Activated T-cell treated with anti-CD3 and anti-CD28 coated beads, Interleukin-2, amount 50 U/mL, for 72 hours (primary cell): ENCODE measurements at places on chromosomes 11 and 22. TPM values are rescaled to one million over a fixed set of nuclear protein-coding genes. Genes with fewer than 3 reads are reported as not detected.

DNA sequence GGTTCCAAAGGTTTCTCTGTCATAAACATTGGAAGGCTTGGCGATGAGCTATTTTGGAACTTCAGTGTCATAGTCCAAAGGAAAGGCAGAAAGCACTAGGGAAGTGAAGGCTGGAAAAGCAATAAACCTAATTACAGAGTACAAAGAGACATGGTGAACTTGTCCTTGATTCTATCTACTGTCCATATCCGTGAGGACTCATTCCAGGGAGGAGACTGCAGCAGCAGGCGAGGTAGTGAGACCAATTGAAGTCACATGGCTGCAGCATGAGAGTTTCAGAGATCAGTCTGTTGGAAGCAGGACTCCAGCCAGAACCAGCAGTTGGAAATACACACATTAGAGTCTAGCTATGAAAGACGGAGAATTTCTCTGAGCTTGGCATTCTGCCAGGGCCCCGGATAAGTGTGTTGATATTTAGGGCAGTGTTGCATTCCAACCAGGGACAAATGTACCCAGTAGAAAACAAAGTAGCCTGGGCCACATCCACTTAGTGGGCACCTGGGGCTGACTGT, 54.1 kb upstream of the ARHGAP42 start:
- H3K4me3 ChIP-seq: no peak overlapping the region
- no peaks in the 10 kb centered on the region for H3K27me3 ChIP-seq
- H3K27ac ChIP-seq: no peak overlapping the region
- no peak for DNase-seq
- no peaks in the 10 kb centered on the region for H3K36me3 ChIP-seq
- no peaks in the 10 kb centered on the region for H3K4me1 ChIP-seq

DNA sequence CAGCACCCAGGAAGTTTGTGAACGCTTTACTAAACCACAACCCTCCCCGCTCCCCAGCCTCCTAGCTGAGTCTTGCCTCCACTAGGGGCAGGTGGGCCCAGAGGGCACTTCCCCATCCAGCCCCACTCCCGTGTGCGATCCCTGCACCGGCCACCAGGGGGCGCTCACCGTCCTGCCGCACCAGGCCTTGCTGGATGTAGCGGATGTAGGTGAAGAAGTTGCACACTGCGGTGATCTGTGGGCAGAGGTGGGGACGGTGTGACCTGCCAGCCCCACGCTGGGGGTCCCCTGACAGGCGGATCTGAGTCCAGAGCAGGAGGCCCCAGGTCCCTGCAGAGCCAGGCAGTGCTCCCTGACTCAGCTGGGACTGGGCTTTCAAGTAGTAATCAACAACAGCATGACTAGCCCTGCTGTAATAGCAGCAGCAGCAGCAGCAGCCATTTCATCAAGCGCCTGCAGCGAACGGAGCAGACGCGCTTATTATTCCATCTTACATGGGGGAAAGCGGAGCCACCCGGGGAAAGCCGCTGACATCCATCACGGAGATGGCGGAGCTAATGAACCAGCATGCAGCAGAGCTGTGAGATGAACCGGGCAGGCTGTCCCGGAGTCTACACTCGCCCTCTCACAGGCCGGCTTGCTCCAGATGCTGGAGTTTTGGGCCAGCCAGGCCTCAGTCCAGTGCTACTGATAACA, 7.9 kb upstream of the FADS3 start:
- H3K27me3 ChIP-seq: no peaks in the 10 kb centered on the region
- H3K4me3 ChIP-seq: no peak overlapping the region
- H3K27ac ChIP-seq: peak overlapping the region; percentile 35
- DNase-seq: peak; percentile 97
- H3K4me1 ChIP-seq: peaks cover 8% of the 10 kb centered on the region
- no peaks in the 10 kb centered on the region for H3K36me3 ChIP-seq

GRCh38 chr11:93169950-93170561, 27.7 kb downstream of the SLC36A4 start:
- H3K4me1 ChIP-seq: no peaks in the 10 kb centered on the region
- no peaks in the 10 kb centered on the region for H3K36me3 ChIP-seq
- H3K4me3 ChIP-seq: no peak overlapping the region
- no peak for DNase-seq

DNA sequence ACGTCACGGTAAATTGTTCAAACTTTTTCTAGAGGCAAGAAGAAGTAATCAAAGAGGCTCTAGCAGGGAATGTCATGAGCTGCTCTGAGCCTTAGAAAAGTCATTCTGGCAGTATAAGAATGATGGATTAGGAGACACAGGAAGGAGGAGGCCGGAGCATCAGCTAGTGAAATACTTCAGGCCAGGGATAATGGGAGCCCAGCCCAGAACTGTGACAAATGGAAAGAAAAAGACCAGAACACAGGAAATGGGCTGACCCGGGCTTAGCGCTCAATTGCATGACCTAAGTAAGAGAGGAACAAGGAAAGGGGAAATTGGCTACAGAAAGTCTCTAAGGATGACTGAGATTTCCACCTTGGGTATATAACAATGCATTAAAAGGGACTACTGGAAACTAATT, 108.6 kb downstream of the LARGE1 start:
- no peaks in the 10 kb centered on the region for H3K4me1 ChIP-seq
- H3K27me3 ChIP-seq: no peaks in the 10 kb centered on the region
- DNase-seq: no peak
- no peaks in the 10 kb centered on the region for H3K36me3 ChIP-seq

TRIM34 gene
- 9.0 TPM for total RNA-seq

DNA sequence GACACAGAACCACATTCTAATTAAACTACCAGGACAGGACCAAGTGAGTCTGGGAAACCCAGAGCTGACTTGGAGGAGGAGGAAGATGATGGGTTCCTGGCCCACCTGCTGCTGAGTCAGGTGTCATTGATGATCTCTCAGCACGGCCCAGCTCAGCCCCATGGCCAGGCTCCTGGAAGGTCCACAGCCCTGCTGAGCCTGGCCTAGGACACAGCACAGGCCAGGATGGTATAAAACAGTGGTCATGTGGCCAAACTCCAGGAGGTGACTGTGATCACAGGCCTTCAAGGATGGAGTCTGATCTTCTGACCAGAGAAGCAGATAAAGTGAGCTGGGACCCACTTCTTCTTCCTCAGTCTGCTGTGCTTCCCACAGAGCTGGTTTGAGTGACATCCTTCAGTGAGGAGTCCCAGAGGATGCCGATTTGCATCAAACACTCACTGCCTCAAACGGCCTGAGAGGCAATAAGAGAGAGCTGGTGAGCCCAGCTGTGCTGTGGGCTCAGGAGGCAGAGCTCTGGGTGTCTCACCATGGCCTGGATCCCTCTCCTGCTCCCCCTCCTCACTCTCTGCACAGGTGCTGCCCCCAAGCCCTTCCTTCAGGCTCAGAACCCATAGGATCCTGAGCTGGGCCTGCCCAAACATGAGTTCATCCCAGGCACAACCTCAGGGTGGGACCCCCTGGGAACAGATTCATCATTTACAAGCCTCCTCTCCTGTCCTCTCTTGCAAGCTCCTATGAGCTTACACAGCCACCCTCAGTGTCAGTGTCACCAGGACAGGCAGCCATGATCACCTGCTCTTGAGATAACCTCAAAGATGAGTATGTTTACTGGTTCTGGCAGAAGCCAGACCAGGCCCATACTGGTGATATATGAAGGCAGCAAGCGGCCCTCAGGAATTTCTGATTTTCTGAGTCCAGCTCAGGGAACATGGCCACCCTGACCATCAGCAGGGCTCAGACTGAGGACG, 37.7 kb upstream of the IGLL5 start:
- H3K27me3 ChIP-seq: no peaks in the 10 kb centered on the region
- H3K4me1 ChIP-seq: peaks cover 1% of the 10 kb centered on the region
- no peak overlapping the region for H3K4me3 ChIP-seq

DNA sequence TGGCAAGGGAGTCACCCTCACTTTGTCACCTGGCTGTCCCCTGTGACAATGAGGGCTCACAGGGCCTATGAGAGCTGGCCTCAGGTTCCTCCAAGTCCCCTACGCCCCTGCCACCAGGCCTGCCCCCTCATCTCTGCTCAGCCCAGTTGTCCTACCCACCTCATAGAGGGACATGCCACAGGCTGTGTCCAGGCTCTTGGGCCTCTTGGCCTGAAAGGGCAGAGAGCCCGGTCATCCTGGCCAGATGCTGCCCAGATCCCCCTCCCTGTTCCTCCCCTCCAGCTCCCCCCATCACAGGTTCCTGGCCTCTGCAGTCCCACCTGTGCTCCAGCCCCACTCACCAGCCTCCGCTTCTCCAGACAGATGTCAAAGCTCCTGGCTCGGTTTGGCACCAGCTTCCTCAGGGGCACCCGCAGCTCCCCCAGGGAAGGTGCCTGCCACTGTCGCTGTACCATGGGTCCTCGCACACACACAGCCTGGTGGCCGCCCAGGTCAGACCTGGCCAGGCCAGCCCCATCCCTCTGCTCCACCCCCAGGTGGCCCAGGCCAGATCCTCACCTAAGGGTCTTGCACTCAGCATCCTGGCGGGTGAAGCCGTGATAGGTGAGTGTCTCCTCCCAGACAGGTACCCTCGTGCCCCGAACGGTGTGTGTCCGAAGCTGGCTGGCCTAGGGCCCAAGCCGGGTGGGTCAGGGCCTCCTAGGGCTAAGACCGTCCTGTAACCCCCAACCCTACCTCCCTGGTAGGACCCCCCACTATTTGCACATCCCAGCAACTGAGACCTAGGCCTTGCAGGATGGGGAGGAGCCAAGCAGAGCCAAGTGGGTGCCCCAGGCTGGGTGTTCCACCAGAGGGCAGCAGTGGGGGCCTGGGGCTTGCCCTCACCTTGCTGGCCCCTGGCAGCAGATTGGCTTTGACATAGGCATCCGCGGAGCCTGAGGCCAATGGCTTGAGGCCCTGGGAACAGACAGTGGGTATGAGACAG, 8.3 kb downstream of the NDUFV1 start:
- peak overlapping the region; percentile 81 for H3K4me3 ChIP-seq
- peak; percentile 87 for DNase-seq
- peaks cover 38% of the 10 kb centered on the region for H3K4me1 ChIP-seq
- H3K27ac ChIP-seq: peak overlapping the region; percentile 97
- H3K36me3 ChIP-seq: no peaks in the 10 kb centered on the region

DNA sequence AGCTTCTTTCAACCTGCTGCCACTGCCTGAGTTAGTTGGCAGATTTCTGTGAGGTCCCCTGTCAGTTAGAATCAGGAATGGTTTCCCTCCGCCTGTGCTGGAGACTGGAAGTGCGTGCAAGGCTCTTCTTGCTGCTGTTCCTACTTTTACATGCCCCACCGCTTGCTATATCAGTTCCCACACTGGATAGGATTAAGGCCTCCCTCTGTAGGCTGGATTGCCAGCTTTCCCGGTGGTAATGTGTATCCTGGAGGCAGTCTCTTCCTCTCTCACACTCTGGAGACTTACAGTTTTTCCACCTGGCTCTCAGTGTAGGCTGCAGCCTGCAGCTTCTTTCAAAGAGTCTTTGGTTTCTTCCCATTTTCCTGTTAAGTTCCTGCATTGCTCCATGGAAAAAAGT, 66.5 kb downstream of the ARHGAP42 start:
- no peaks in the 10 kb centered on the region for H3K4me1 ChIP-seq
- no peaks in the 10 kb centered on the region for H3K27me3 ChIP-seq
- H3K36me3 ChIP-seq: peaks cover 7% of the 10 kb centered on the region
- no peak overlapping the region for H3K27ac ChIP-seq
- no peak overlapping the region for H3K4me3 ChIP-seq

DNA sequence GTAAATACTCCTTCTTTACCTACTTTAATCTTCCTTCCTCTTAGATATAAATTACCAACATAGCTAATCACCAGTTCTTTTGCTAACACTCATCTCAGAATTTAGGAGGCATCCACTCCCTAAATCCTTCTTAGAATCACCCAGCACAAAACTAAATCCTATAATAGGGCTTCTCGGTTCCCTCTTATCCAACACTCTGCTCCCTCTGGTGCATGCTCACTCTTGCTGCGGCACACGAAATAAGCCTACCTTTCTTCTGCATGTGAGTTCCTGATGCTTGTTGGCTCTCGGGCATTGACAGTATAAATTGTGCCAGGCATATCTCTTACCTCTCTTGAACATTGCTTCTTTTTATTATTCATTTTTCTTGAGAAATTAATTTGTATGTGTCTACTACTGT, 61.0 kb downstream of the OR5AK2 start:
- no peaks in the 10 kb centered on the region for H3K27me3 ChIP-seq
- H3K27ac ChIP-seq: no peak overlapping the region
- H3K4me1 ChIP-seq: no peaks in the 10 kb centered on the region
- H3K36me3 ChIP-seq: no peaks in the 10 kb centered on the region
- no peak overlapping the region for H3K4me3 ChIP-seq

DEPDC7 gene
- 1.2 TPM for total RNA-seq

DNA sequence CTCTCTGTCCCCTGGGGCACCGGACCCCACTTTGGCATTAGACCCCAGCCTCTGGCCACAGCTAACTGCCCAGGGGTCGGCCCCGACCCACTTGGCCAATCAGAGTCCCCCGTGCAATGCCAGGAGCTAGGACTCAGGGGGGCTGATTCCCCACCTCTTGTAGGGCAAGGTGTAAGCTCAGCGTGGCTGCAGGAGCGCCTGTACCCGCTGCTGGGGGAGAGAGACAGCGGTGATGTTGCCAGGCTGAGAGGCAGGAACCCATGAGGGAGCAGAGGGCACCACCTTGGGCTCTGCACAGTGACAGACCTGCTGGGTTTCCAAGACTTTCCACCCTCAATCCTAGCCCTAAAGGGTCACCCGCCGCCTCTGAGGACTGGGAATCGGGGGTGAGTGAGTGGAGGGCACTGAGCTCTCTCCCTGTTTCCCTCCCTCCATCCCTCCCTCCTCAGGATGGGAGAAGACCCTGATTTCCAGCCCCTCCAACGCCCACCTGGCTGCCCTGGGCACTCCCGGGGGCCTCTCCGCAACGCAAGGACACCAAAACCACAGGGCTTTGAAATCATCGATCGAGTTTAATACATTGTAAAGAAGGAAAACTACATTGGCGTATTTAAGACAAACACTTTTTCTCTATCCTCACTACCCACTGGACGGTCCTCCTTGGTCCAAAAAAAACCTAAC, 128.4 kb downstream of the ARHGAP8 start:
- no peak for DNase-seq
- H3K4me1 ChIP-seq: no peaks in the 10 kb centered on the region
- H3K4me3 ChIP-seq: no peak overlapping the region
- H3K27me3 ChIP-seq: no peaks in the 10 kb centered on the region

- no peak overlapping the region for H3K27ac ChIP-seq
- no peak overlapping the region for H3K4me3 ChIP-seq
- H3K36me3 ChIP-seq: peaks cover 1% of the 10 kb centered on the region
- no peak for DNase-seq
- no peaks in the 10 kb centered on the region for H3K27me3 ChIP-seq
- H3K4me1 ChIP-seq: no peaks in the 10 kb centered on the region
These were observed 315.3 kb upstream of the LUZP2 start for GRCh38 chr11:24181395-24182047.

DNA sequence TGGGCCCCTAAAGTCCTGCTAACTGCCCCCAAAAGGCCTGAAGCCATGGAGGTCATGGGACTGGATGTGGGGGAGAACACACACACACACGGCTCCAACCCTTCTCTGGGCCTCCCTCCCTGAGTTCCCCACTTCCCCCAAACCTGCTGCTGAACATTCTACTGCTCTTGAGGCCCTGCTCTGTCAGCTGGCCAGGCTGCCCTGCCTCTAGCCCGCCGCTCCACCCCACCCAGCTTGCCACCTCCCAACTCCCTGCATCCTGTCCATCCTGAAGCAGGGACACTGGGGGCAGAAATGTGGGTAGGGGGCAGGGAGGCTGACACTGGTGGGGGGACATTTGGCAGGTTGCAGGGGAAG, 1.0 kb downstream of the KCNJ4 start:
- no peaks in the 10 kb centered on the region for H3K36me3 ChIP-seq
- H3K27me3 ChIP-seq: peaks cover 74% of the 10 kb centered on the region
- peaks cover 6% of the 10 kb centered on the region for H3K4me1 ChIP-seq
- H3K4me3 ChIP-seq: peak overlapping the region; percentile 81
- no peak for DNase-seq
